ENCODE measurements at places on chromosomes 16 and 17. TPM values are rescaled to one million over a fixed set of nuclear protein-coding genes. Genes with fewer than 3 reads are reported as not detected.

Gene OR4D1
- not detected for total RNA-seq

- H3K36me3 ChIP-seq = no peaks in the 10 kb centered on the region
- H3K27me3 ChIP-seq = no peaks in the 10 kb centered on the region
- H3K4me1 ChIP-seq = peaks cover 36% of the 10 kb centered on the region
- no peak overlapping the region for H3K27ac ChIP-seq
These were observed 6.0 kb downstream of the PPM1D start for GRCh38 chr17:60606036-60606435.

Gene KRT13
- total RNA-seq = not detected

Gene GJD3
- total RNA-seq = not detected

All from tibial nerve (tissue), 4 donors.